ENCODE measurements at places on chromosomes 2 and 18.
A peak's percentile ranks its signal among the peaks of the same experiment; 100 is the strongest.

DNA sequence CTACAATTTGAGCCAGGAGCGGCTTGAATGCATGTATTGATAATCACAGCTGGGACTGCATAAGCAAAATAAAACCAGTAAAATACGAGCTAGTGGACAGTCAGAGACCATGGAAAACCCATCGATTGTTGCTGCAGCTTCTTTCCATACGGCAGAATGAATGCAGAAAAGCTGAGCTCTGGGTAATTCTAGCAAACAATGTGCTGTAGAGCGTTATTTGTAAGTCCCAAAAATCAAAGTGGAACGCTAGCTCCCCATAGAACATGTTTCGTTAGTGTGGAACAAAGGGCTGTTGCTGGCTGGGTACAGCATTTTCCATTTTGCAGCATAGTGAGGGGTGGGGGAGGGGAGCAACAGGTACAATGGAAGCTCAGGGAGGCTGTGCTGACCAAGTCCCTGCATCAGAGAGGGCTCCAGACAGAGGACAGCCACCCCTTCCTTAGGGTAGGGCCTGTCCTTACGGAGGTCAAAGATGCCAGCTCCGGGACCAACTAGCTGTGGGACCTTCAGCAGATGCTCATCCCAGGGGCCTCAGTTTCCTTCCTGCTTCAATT is 74.1 kb downstream of the BOD1L2 start:
- DNase-seq = no peak

DNA sequence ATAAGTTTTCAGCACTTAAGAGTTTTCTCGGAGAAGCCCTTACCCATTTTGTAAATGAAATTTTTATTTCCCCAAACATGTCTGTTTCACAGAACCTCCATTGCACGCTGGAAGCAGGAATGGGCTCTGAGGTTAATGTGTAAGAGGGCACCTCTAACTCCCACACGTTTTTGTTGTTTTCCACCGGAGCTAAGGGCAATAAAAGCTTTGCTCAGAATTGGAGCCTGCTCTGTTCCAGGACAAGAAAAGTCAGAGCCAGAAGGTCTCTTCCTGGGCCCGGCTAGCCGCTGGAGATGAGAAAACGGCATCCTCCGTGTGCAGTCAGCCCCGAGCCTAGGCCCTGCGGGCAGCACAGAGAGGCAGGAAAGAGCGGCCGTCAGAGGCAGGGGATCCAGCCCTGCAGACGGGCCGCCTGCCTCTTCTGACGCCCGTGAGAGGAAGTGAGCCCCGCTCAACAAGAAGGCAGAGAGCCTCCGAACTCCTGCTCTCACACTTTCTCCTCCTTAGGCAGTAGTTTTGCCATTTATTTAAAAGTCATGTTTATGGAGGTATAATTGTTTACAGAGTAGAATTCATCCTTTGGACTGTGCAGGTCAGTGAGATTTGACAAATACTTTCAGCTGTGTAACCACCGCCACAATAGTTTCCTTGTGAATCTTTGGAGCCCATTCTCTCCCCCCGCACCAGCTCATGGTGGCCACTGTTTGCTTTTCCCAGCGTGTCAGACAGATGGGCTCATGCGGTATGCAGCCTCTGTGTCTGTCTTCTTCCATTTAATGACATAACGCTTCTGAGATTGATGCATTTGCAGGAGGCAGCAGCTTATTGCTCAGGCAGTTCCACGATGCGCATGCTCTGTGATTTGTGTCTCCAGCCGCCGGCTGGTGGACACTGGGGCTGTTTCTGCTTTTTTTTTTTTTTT is 117.3 kb downstream of the GALR1 start:
- DNase-seq = peak; percentile 42

GRCh38 chr18:51339856-51340255 is 142.4 kb upstream of the MEX3C start:
- DNase-seq = no peak

DNA sequence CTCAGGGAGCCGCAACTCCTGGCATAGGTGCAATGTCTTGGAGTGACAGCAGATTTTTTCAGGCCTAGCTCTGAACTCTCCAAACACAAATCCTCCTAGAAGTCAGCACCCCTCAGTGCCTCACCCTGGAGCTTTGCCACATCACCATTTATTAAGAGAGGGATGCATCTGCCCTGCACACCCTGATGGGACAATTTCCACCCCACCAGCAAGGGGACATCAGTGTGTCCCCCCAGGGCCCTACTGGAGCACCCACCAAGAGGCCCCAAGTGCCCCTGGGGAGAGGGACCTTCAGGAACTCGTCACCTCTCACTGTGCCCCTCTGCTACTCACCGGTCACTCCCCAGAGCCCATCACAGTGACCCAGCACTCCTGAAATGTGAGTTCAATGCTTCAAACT is 144.7 kb downstream of the NDUFA10 start:
- no peak for DNase-seq

DNA sequence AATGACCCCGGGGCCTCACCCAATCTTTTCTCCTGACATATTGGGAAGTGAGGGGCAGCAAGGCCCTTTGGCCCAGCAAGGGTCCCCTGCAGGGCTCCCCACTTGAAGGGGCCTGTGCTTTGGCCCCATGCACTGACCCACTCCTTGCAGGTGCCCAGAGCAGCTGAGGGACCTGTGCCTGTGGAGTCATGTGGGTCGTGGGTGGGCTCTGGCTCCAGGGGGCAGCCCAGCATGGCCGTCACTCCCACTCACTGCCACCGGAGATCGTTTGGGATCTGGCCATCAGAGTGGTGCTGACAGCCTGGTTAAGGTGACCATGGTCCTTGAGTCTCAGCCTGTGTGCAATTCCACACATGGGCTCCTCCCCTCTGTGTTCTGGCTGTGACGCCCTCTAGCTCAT is 31.7 kb upstream of the APCDD1 start:
- DNase-seq = no peak

All from NCI-H1417 treated with DMSO at 0.1 percent for 48 hours (cell line).